ENCODE measurements at places on chromosomes 3 and 15.

DNA sequence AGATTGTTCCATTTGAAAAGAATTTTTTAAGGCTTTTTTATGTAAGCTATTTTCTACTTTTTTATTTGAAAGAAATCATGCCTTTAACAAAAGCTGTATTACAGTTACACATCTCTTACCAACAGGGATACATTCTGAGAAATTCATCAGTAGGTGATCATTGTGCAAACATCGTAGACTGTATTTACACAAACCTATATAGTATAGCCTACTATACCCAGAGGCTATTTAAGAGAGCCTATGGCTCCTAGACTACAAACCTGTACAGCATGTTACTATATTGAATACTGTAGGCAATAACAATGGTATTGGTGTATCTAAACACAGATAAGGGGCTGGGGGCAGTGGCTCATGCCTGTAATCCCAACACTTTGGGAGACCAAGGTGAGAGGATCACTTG, 43.1 kb downstream of the PEAK1 start:
- DNase-seq, result no peak

GRCh38 chr15:70863450-70864218, 9.7 kb upstream of the LARP6 start:
- DNase-seq, result no peak

DNA sequence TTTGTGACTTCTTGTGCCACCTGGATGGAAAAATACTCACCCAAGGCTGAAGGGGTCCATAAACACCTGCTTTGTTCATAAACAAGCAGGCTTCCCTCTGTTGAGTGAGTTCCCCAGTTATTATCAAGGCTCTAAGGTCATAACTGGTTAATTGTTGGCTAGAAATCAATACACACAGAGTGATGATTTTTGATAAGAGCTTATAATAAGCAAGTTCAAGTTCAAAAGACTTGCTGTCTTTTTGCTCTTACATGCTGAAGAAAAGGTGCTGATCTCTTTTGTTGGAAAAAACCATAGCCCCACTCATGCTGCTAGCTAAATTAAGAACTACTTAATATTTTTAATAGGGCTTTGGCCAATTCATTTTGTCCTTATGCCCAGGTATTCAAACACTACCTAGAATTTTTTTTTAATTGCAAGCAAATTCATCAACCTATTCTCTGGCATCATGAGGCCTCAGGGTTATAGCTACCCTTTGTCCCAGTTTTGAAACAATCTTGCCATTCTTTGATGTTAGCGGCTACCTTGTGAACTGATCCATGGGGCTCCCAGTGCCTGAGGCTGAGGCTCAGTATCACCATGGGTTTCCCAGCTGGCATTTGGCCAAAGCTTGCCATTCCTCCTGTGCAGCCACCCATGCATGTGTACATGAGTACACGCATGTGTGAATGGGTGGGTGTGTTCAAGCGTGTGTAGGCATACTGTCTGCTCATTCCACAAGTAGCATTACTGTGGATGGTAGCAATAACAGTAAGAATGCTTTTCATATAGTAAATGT, 127.6 kb upstream of the LPP start:
- no peak for DNase-seq

DNA sequence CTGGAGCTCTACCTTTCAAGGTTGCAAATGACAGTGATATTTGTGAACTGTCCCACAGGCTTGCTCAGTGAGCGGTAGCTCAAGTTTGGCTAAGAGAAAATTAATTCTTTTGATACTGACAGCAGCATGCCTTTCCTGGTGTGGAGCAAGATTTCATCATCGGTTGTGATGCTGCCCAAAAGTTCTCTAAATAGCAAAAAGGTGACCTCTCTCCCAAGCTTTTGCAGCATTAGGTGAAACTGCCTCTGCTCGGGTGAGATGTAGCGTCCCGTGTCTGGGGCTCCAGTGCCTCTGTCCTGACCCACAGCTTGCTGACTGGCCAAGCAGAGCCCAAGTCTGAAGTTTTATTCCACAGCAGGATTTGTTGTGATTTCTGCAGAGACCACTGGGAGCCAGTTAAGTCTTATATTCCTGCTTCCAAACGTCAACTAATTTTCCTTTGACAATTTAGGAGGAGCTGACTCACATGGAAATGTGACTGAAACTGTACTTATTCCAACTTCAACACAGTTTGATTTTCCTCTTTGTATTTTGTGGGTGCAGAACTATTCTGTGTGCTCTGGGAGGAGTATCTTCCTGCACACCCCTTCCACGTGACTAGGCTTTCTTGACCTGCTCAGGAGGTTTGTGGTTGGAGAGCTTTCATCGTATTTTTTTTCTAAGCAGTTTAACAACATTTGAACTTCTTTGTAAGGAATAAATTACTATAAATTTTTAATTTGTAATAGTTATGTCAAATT, 5.9 kb downstream of the SYNM start:
- DNase-seq, result no peak

- DNase-seq, result no peak
Observed at GRCh38 chr3:85977615-85978338, 1013.2 kb downstream of the VGLL3 start.

All from stimulated activated CD8-positive, alpha-beta memory T cell treated with anti-CD3 and anti-CD28 coated beads, Interleukin-2, amount 100 ng/mL, for 48 hours (primary cell).